Activated CD4-positive, alpha-beta T cell treated with anti-CD3 and anti-CD28 coated beads for 36 hours (primary cell): ENCODE measurements at places on chromosomes 7 and 10.

DNA sequence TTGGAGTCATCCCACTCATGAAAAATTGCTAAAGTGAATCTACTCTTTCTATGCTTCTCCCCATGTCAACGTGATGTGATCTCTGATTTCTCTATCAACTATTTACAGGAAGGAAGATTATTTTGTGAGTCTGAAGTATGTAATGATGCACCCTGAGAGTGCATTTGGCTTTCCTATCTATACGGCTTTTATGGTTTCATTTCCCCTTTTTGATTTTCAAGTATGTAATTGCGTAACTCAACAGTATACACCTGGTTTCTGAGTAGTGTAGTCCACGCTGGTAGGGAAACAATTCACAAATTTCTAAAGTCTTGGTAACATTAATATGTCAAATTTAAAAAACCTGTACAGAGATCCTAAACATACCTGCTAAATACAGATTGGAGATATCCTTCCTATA is 194.7 kb upstream of the SEMA3A start:
- no peaks in the 10 kb centered on the region for H3K4me1 ChIP-seq
- H3K27me3 ChIP-seq = no peaks in the 10 kb centered on the region
- no peak for DNase-seq
- H3K27ac ChIP-seq = no peak overlapping the region

DNA sequence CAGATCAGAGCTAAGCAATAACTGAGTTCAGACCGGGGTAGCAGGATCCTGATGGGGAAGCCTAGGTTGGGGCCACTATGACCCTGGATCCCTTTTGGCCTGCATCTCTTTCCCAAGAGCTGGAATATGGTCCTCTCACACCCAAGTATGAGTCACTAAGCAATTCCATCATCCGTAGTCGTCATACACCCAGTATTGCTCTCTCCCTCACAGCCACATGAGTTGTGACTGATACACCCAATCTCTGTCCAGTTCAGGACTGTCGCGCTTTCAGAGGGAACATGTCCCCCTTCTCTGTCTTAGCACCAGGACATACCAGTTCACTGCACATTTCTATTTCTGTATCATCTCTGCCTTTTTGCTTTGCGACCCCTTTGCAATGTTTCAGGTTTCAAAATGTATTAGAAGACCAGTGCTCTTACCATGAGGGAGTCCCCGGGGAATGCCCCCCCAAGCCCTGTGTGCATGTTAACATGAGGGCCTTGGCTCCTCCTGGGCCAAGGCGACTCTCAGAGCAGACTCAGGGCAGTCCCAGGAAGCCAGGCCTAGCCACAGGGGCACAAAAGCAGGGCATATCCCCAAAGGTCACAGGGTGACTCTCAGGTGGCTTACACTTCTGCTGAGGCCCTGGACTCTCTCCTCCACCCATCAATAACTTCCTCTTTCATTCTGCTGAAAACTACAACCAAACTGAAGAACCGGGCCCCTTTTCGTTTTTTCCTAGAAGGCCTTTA is 75.3 kb upstream of the SAMD8 start:
- peak overlapping the region; percentile 82 for H3K27ac ChIP-seq
- peaks cover 9% of the 10 kb centered on the region for H3K36me3 ChIP-seq
- no peaks in the 10 kb centered on the region for H3K27me3 ChIP-seq
- DNase-seq = peak; percentile 55
- no peak overlapping the region for H3K4me3 ChIP-seq
- H3K4me1 ChIP-seq = peaks cover 64% of the 10 kb centered on the region

- no peaks in the 10 kb centered on the region for H3K36me3 ChIP-seq
- no peak overlapping the region for H3K4me3 ChIP-seq
- no peaks in the 10 kb centered on the region for H3K27me3 ChIP-seq
- H3K4me1 ChIP-seq = no peaks in the 10 kb centered on the region
- H3K27ac ChIP-seq = no peak overlapping the region
These were observed 10.2 kb upstream of the C10orf67 start for GRCh38 chr10:23354630-23355279.

DNA sequence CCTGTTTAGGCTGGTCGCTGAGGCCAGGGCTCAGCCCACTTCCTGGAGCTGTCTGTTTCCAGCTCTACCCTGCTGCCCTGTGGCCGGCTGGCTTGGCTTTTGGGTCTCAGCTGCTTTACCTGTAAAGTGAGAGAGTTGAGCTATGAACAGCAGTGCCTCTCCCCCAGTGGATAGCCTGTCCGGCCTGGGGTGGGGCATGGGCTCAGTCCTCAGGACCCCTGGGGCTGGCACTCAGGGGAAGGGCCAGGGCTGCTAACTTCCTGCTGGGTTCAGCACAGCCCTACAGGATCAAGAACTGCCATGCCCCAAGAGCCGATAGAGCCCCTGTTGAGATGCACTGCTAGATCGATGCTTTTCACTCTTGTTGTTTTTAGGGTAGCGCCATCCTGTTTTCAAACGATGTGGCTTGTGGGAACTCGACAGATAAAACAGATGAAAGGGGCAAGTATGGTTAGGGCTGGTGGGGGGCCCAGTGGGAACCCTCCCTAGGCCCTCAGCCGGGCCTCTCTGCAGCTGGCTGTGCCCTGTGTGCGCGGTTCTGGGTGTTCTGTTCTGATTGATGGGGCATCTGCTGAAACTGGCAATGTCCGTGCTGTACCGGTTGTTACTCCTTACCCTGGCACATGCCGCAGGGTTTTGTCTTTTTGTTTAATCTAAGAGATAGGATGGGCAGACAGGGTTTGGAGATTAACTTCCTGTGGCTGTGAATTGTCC is 10.0 kb upstream of the SFRP5 start:
- H3K36me3 ChIP-seq = no peaks in the 10 kb centered on the region
- no peak overlapping the region for H3K4me3 ChIP-seq
- H3K27ac ChIP-seq = peak overlapping the region; percentile 66
- H3K27me3 ChIP-seq = no peaks in the 10 kb centered on the region
- peaks cover 22% of the 10 kb centered on the region for H3K4me1 ChIP-seq

- peaks cover 5% of the 10 kb centered on the region for H3K27me3 ChIP-seq
- no peak for DNase-seq
- no peak overlapping the region for H3K4me3 ChIP-seq
- no peak overlapping the region for H3K27ac ChIP-seq
These were observed 181.2 kb downstream of the KCNMA1 start for GRCh38 chr10:77456414-77456813.

DNA sequence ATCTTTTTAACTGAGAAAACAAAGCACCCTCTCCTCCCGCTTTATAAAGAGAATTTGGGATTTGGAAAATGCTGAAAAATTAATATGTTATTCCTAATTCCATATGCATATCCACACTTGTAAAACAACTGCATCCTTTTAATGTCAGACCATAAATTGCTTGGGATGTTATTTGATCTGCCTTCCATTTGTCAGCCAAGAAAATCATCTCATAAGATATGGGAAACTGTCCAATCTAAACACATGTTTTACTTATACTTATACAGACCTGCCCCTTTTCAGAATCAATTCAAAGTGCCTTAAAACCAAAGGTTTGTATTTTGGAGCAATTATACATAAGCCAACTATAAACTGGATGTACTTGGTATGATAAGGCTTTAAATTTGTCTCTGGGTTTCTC is 595.5 kb upstream of the PFKP start:
- no peak for DNase-seq
- no peak overlapping the region for H3K27ac ChIP-seq
- no peaks in the 10 kb centered on the region for H3K36me3 ChIP-seq
- H3K4me3 ChIP-seq = no peak overlapping the region
- H3K27me3 ChIP-seq = peaks cover 13% of the 10 kb centered on the region

- H3K27ac ChIP-seq = peak overlapping the region; percentile 73
- H3K4me1 ChIP-seq = peaks cover 50% of the 10 kb centered on the region
- H3K4me3 ChIP-seq = no peak overlapping the region
- H3K36me3 ChIP-seq = peaks cover 21% of the 10 kb centered on the region
- no peak for DNase-seq
These were observed 35.4 kb downstream of the CDK13 start for GRCh38 chr7:39985398-39985918.

DNA sequence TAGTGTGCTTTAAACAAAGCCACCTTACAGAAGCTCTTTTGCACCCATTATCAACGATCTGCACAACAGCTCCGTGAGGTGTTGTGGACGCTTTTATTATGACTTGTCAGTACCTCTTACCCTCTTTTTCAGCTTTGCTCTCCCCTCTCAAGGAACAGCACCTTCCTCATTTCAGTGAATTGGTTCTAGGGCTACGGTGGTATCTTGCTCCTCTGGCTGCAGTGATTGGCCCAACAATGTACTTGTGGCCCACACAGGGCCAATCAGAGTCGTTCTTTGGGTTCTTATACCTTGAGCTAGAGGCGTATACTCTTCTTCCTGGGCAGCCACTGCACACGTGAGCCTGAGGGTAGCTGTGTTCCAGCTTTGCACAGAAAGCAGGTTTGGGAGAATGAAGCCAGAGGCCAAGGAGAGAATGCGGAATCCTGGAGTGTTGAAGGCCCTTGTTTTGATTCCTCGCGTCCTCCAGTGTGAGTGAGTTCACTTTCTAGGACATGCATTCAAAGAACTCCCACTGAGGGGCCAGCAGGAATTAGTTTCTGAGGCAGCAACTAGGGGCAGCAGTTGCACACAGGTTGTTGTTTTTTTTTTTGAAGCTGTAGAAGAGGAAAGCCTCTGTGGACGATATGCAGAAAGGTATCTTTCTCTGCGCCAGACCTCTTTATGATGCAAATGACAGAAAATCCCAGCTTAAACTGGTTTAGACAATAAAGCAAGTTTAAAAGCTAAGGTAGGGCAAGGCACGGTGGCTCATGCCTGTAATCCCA is 49.8 kb upstream of the PDZD8 start:
- H3K27me3 ChIP-seq = no peaks in the 10 kb centered on the region
- no peak overlapping the region for H3K4me3 ChIP-seq
- DNase-seq = no peak
- H3K4me1 ChIP-seq = no peaks in the 10 kb centered on the region
- H3K27ac ChIP-seq = no peak overlapping the region

GRCh38 chr10:83427101-83427500 is 712.2 kb upstream of the GHITM start:
- DNase-seq = no peak
- no peaks in the 10 kb centered on the region for H3K36me3 ChIP-seq
- no peaks in the 10 kb centered on the region for H3K4me1 ChIP-seq
- no peak overlapping the region for H3K27ac ChIP-seq
- H3K27me3 ChIP-seq = no peaks in the 10 kb centered on the region
- no peak overlapping the region for H3K4me3 ChIP-seq

GRCh38 chr7:32871624-32872371 is 19.8 kb downstream of the KBTBD2 start:
- H3K27ac ChIP-seq = no peak overlapping the region
- peaks cover 28% of the 10 kb centered on the region for H3K4me1 ChIP-seq
- no peak for DNase-seq
- H3K27me3 ChIP-seq = no peaks in the 10 kb centered on the region
- no peak overlapping the region for H3K4me3 ChIP-seq
- peaks cover 55% of the 10 kb centered on the region for H3K36me3 ChIP-seq

DNA sequence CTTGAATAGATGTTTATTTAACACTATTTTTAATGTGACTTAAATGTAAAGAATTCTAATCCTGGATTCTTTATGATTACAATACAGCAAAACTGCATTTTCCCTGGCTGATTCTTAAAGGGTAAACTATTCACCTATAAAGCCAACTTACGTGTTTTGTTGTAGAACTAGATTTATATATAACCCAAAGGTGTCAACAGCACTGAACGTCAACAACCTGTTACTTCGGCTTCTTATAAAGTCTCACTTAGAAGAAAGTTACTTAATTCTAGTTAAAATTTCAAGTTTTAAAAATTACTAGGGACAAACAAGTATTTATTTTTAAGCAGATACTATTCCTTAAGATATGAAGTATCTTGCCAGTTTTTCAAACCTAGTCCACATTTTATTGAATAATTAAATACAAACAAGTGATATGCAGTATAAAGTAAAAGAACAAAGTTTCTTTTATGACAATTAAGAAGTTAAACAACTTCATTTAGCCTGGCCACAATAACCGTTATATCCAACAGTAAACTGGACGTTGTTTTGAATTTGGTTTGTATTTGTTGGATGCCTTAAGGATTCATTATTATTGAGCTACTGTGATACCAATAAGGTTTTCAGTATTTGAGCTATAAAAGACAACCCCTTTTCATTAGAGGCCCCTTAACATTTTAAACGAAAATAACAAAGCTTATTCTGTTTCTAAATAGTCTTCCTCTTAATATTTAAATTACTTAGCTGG is 83.1 kb downstream of the SNX10 start:
- no peak for DNase-seq
- peaks cover 5% of the 10 kb centered on the region for H3K4me1 ChIP-seq
- no peak overlapping the region for H3K27ac ChIP-seq
- peaks cover 19% of the 10 kb centered on the region for H3K27me3 ChIP-seq

- peaks cover 11% of the 10 kb centered on the region for H3K36me3 ChIP-seq
- H3K4me1 ChIP-seq = peaks cover 11% of the 10 kb centered on the region
- DNase-seq = no peak
- H3K27ac ChIP-seq = no peak overlapping the region
These were observed 2.6 kb upstream of the COX19 start for GRCh38 chr7:978049-978346.

DNA sequence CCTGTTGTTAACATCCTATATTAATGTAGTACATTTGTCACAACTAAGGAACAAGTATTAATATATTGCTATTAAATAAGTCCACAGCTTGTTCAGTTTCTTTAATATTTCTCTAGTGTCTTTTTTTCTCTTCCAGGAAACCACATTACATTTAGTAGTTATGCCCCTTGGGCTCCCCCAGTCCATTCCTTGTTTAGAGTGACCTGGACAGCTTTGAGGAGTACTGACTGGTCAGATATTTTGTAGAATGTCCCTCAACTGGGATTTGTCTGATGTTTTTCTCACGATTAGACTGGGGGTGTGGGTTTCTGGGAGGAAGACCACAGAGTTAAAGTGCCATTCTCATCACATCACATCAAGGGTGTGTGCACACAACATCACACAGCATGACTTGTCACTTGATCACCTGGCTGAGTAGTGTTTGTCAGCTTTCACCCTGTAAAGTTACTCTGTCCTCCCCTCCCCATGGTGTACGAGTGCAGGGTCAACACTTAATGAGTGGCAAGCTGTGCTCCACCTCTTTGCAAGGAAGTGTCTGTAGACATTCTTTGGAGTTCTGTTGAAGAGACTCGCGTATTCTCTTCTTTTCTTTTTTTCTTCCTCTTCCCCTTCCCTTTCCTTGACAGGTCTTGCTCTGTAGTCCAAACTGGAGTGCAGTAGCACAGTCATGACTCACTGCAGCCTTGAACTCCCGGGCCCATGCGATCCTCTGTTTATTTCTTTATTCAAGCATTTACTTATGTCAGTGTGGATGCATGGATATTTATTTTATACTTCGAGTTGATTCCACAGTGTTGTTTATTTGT is 10.2 kb downstream of the LMTK2 start:
- H3K4me3 ChIP-seq = no peak overlapping the region
- DNase-seq = no peak
- H3K27me3 ChIP-seq = no peaks in the 10 kb centered on the region
- H3K4me1 ChIP-seq = peaks cover 30% of the 10 kb centered on the region
- peaks cover 15% of the 10 kb centered on the region for H3K36me3 ChIP-seq

- H3K27ac ChIP-seq = no peak overlapping the region
- H3K4me1 ChIP-seq = no peaks in the 10 kb centered on the region
- H3K36me3 ChIP-seq = no peaks in the 10 kb centered on the region
- no peak for DNase-seq
- H3K27me3 ChIP-seq = peaks cover 12% of the 10 kb centered on the region
- no peak overlapping the region for H3K4me3 ChIP-seq
These were observed 151.1 kb upstream of the PPP2R2D start for GRCh38 chr10:131749767-131750142.

- H3K4me1 ChIP-seq = peaks cover 26% of the 10 kb centered on the region
- DNase-seq = no peak
- no peaks in the 10 kb centered on the region for H3K27me3 ChIP-seq
- H3K4me3 ChIP-seq = no peak overlapping the region
- H3K27ac ChIP-seq = no peak overlapping the region
These were observed 199.9 kb downstream of the CAMK1D start for GRCh38 chr10:12549297-12549696.
